ENCODE measurements at places on chromosomes 2 and 18.

GRCh38 chr2:73685764-73686438, 43.7 kb upstream of the NAT8 start:
- no peak for DNase-seq

- DNase-seq = peak; percentile 88
These were observed at the start of the genes FAM228B and PFN4 for GRCh38 chr2:24123195-24123921. FAM228B (plus strand) TSS chr2:24123469; CDS start chr2:24124362, 893 bp downstream. PFN4 (minus strand) TSS chr2:24123334; CDS start chr2:24122535, 799 bp downstream.

- no peak for DNase-seq
These were observed 48.7 kb upstream of the AGAP1 start for GRCh38 chr2:235445116-235445515.

- no peak for DNase-seq
These were observed 94.9 kb downstream of the ARL6IP6 start for GRCh38 chr2:152813351-152813750.

- DNase-seq = no peak
These were observed 48.2 kb downstream of the HAUS1 start for GRCh38 chr18:46152436-46152807.

DNA sequence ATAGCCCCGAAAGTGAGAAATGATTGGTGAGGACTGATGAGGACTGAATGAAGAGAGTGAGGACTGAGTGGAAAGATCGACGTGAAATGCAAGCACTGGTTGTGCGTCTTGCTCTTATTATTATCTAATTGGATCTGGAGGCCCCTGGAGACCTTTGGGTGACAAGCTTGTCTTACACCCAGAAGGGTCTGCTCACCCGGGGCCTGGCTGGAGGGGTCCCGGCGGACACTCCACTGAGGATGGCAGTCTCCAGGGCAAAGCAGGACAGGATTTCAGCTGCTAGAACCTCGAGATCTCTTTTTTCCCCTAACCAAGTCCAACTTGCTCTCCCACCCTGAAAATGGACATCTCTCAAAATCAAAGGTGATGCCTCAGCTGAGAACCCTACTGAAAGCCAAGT, 160.2 kb downstream of the MYT1L start:
- no peak for DNase-seq

DNA sequence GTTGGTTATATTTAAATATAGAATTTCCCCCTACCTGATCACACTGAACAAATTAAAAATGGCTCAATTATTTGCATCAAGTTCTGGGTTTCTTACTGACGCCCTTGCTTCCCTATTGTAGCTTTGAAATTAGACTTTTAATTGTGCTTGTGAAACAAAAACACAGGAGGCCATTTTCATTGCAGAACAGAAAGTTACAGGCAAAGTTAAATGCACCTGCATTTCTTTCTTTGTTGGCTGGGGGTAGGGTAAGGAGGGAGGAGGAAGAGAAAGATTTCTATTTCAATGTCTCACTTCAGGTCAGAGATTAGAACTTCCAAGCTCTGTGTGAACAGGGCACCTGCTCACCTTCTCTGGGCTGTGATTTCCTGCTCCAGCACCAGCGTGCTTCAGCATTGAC, 199.6 kb downstream of the BCL11A start:
- no peak for DNase-seq

All from inflammatory macrophage (primary cell).